ENCODE measurements at places on chromosomes 6 and 20.
A peak's percentile ranks its signal among the peaks of the same experiment; 100 is the strongest.

DNA sequence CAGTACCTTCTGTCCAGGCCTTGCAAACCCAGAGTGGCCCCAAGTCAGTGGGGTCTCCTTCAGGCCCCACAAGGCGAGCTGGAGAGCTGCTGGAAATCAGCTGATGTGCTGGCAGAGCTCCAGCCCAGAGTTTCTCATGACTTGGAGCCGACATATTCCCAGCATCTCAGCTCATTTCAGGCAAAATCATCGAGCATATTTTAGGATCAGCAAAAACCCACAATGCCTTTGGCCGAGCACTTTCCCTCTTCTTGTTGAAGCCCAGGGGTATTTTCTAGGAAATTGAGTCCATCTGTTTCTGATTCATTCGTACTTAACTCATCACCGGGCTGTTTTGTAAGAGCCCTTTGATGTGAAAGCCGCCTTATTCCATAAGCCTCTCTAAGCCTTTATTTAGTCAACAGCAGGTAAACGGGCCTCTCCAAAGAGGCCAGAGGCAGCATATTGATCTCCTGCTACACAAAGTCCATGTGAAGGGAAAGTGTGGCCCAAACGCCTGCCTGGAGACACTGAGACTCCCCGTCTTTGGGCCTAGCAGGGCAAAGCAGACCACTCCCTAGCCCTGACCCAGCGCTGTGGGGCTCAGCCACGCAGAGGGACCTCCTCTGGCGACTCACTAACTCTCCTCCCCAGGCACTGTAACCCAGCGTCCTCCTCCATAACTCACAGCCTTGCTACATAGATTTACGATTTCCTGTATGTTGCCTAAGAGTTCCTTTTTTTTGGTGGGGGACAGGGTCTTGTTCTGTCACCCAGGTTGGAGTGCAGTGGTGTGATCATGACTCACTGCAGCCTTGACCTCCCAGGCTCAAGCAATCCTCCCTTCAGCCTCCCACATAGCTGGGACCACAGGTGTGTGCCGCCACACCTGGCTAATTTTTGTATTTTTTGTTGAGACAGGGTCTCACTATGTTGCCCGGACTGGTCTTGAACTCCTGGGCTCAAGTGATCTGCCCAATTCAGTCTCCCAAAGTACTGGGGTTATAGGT, 12.1 kb upstream of the C20orf203 start:
- DNase-seq = peak; percentile 97

DNA sequence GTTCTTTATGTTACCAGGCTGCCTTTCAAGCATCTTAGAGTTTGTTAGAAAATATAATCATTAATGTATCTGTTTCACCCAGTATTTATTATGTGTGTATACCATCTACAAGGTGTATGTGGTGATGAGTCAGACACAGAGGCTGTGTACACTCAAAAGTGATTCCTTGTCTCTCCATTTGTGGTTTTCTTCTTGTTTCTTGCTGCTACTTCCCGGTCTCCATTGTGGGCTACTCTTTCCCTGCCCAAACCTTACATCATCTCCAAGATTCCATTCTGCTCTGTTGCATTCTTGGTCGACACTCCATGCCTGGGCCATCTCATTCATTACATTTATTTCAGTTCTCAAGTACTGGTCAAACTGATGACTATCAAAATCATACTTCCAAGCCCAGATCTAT, 182.2 kb upstream of the STXBP5 start:
- no peak for DNase-seq

DNA sequence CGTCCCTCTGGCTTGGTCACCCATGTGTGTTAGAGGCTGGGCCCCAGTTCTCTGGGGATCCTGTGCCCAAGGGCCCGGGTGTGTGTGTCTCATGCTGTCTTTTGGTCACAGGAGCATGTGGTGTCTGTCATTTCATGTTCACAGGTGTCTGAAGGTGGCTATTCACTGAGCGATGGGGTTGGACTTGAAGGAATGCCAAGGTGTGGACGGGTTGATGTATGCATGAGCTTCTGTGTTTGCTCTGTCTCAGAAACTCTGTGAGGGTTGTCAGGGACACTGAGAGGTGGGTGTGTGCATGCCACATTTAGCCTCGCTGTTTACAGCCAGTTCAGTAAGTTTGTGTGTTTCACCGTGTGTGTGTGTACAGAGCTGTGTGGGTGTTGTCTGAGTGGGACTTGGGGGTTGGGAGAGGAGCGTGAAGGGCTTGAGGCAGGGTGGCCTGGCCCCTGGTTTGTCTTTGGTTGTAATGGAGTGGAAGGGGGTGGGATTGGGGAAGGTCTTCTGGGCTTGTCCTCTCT, 1.2 kb downstream of the DDR1 start:
- DNase-seq = no peak

DNA sequence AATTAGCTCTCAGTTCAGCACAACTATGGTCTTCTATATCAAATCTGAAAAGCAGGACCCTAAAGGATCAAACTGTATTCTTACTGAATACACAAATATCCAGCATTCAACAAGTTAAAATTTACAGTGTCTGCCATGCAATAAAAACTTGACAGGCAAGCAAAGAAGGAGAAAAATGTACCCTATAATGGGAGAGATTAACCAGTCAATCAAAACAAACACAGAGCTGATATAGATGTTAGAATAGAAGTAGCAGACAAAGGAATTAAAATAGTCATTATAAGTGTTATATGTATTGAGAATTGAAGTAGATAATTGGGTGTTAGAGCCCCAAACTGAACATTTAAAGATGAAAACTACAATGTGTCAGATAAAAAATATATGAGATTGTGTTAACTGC, 914.9 kb downstream of the EPHA7 start:
- DNase-seq = no peak

- no peak for DNase-seq
Observed at GRCh38 chr6:76771059-76771634, 692.1 kb downstream of the HTR1B start.

DNA sequence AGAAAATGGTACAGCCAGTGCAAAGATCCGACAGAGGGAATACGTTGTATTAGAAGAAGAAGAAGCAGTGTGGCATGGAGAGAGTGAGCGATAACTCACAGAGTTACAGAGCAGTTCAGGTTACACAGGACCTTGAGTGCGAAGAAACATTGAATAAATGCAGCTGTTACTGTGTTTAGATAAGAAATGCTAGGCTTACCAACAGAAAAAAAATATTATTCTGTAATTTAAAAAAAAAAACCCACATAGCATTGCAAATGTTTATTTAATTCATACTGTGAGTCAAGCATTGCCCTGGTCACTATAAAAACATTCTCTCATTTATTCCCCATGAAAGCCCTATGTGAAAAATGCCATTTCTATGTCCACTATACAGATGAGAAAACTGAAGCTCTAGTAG, 373.4 kb upstream of the EPHA7 start:
- peak; percentile 44 for DNase-seq

DNA sequence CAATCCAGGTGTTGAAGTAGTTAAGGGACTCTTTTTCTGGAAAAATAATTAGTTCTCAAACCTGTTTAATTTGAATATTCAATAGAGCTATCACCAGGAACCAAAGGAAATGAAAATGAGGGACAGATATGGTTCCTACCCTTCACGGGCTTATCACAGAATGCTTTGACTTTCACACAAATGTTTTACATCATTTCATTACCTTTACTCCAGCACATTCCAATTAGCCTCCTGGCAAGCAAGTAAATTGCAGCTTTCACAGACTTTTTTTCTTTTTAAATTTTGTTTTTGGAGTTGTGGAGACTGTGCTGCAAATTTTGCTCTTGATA, 35.2 kb downstream of the PLEKHG1 start:
- no peak for DNase-seq

DNA sequence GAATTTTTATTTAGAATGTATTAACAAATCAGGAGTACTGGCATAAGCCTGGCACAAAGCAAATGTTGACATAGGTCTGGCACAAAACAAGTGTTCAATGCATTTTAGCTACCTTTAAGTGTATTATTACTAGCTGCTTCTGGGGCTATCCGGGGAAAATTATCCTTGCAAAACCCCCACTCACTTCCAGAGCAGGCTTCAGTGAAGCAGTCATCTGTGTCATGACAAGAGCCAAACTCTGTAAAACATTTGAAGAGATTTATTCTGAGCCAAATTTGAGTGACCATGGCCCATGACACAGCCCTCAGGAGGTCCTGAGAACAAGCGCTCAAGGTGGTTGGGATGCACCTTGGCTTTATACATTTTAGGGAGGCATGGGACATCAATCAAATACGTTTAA, 6.4 kb upstream of the TRIM38 start:
- DNase-seq = no peak

DNA sequence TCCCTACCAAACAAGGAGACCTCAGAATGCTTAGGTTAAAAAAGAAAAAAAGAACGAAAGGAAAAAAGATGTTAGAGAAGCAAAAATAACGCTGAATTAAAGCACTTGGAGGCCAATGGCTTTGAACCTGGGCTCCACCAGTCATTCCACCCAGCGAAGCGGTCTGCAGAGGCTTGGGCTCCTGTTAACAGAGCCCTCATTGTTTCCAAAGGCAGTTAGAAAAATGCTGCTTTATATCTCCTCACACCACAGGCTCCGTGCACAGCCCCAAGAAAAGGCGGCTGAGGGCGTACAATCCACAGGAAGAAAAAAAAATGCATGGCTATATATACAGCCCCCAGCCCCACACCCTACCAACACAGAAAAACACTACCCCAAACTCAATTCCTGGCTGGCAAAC, 255.9 kb downstream of the FOXC1 start:
- DNase-seq = no peak

DNA sequence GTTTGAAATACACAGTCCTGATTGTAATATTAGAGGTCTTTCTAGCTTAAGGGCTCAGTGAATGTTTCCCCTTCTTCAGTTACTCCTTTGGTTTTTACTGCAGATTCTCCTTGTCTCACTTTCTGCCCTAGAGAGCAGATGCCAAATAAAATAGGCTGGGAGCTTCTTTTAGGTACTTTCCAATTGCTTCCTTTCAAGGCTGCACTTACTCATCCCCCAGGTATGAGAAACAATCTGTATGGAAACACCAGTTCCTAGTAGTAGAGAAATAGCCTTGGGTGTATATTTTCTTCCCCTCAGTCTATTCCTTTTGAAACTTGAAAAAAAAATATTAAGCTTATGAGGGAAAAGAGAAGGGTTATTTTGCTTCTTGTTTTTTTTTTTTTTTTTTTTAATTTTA, 139.7 kb downstream of the PAK5 start:
- DNase-seq = no peak

- no peak for DNase-seq
Observed at GRCh38 chr6:170162011-170162774, 128.7 kb downstream of the DLL1 start.

- DNase-seq = no peak
Observed at GRCh38 chr6:7786214-7786661, 60.3 kb downstream of the BMP6 start.

DNA sequence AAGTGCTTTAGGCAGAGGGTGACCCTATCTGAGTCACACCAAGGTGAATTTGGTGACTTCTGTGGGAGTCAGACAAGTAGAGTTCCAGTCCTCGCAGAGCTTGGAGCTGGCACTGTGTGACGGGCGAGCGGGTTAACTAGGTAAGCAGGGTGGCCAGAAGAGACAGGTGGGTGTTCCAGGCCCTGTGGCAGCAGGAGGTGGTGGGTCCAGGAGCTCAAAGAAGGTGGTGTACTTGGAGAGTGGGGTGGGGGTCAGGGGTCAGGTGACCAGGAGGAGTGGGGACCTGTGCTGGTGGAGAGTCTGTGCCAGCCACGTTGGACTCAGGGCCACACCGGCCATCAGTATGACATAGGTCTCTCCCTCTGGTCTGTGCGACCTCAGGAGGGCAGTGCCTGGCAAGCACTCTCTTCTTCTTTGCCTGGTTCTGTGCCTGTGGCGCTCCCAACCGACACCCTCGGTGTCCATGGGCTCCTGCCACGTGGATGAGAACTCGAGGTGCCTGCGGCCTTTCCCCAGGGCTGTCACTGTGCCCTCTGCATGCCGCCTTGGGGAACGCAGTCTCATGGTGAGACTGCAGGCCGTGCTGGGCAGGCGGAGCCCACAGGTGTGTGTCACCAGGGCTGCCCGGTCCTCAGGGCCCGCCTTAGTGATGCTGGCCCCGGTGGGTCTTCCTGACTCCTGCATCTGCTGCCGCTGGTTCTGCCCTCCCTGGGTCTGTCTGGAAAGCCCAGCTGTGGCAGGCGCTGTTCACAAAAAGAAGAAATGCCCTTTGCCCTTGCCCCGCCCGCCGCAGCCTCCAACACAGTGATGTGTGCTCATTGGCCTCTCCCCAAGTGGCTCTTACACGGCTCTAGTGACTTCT, 1.6 kb downstream of the MRGBP start:
- DNase-seq = no peak

DNA sequence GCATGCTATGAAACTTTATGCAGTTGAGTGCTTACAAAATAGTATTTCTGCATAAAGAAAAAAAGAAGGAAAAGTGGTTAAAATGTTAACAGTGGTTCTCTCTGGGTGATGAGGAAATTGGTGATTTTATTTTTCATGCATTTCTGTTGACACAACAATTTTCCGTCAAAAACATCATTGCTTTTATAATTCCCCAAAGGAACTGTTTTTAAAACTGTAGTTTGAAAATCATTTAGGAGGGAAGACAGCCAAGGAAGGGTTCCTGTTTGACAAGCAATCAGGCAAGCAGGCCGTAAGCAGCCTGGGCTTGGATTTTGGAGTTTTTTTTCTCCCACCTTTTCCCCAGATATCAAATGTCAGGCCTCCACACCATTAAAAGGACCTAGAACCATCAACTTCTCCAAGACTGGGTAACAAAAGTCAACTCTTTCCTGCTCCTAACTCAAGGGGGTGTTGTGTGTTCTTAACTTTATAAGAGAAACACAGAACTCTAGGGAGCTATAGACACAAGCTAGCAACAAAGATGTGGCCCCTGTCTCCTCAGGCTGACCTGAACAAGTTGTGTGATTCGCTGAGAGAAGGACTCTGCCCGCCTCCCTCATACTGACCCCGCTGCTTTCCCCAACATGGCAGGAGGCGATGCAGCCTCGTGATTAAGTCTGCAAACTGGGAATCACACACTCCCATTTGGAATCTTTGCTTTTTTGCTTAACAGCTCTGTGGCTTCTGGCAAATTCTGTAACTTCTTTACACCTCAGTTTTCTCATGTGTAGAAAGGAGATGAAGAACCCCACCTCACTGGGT, 146.6 kb downstream of the BCAS1 start:
- no peak for DNase-seq

DNA sequence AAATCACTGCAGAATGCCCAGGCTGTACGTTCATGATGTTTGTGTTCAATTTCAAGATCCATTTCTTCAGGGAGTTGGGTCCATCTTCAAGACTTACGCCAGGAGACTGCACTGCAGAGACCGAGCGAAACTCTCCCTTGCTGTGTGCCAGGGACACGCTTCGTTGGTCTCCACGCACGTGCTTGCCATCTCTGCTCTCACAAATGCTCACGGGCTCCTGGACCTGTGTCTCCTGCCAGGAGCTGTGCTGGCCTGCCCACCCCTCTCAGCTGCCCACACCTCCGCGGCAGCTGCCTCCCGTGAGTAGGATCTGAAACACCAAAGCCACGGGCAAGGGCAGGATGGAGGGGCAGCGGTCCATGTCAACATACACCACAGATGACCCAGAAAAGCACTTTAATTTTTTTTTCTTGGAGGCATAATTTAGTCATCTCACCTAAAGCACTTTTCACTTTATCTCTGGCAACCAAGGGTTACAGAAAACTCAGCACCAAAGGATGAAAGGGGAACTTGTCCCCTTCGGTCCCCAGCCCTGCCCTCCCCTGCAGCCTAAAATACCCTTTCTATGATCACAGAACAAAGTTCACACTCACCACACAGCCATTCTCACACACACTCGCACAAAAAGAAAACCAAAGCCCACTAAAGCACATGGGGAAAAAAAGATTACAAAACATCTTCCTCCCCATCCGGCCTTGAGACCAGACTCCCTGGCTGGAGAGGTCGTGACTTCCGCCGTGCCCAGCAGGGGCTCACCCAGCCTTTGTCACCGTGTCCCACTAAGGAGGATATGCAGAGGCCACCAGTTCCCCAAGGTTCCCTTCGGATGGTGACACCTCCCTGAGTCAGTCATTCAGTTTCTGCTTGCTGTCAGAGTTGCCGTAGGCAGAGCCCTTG, 137.9 kb downstream of the AGPAT4 start:
- no peak for DNase-seq

Data from stromal cell of bone marrow (primary cell).